Stomach (tissue), 19 donors: ENCODE measurements at places on chromosomes 2 and 18.

DNA sequence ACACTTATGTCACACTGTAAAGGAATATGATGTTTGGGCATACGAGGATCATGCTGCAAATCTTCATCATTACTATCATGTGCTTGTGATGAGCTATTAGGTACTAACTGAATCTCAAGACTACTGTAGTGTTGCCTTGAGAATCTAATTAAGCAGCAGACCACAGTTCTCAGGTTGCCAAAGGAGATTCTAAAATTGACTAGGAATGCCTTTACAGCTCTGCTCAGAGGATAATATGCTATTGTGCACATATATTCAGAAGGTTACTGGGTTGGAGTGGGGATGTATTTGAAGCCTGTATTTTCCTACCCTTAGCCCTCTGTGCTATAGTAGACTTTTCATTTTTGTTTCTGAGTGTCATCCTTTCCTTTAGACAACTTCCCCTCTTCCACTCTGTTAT is 175.1 kb downstream of the CDH19 start:
- no peak for DNase-seq

- no peak for DNase-seq
These were observed 398.6 kb upstream of the CDH7 start for GRCh38 chr18:65352186-65352585.

DNA sequence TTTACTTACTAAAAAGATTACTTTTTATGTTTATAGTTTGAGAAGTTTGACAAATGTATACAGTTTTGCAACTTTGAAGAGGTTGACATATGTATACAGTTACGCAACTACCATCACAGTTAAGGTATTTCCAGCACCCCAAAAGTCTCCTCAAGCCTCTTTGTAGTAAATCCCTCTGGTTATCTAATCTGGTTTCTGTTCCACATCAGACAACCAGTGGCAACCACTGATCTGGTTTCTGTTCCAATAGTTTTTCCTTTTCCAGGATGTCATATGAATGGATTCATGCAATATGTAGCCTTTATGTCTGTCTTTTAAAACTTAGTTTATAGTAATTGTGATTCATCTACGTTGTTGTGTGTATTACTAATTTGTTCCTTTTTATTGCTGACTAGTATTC is 23.5 kb downstream of the IFIH1 start:
- DNase-seq, result no peak

DNA sequence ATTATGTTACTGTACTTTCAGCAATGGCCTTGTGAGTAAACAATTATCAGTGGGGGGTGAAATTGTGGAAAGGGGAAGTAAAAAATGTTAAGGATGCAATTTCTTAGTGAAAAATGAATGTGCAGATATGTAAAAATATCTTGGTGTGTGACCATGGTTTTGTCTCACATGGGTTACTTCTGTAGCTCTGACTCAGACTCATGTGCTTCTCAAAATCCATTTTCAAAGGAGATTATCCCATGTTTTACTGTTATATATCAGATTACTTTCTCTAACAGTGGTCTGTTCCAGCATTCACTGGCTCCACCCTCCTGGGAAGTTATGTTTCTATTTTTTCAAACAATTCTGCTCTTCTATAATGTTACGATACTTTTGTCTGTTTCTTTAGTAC is 298.2 kb upstream of the COL3A1 start:
- no peak for DNase-seq

- no peak for DNase-seq
These were observed 32.2 kb upstream of the TRIB2 start for GRCh38 chr2:12684471-12684936.

- no peak for DNase-seq
These were observed 309.7 kb upstream of the LRRTM4 start for GRCh38 chr2:77831898-77832297.

DNA sequence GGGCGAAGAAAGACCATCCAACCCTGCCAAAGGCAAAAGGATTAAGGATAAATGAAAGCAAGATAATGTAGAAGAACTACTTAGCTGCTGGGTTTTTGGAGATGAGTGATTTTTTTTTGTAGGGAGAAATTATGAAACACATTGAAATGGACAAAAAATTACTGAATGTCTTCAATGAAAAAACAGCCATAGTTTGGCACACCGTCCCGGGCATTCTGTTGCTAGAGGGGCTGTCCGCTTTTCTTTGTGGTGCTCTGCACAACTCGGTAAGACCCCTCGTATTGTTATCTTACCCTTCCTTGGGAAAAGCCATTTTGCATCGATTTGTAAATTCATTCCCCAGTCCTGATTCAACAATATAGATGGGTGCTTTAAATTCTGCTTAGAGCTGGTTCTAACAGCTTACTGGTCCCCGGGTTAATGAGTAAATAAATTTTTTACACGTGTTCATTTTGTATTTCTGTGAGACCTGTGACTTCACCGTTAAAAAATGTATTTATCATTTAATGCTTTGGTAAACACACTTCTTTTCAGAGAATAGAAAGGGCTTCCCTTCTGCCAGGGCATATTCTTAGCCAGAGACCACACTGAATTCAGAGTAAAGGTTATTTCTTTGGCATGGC is 912 bp upstream of the LAPTM4A start:
- DNase-seq, result no peak

GRCh38 chr2:150282357-150282756 is 205.1 kb downstream of the RND3 start:
- DNase-seq, result no peak

- no peak for DNase-seq
These were observed 309.2 kb downstream of the NR4A2 start for GRCh38 chr2:156023229-156023869.

- DNase-seq, result no peak
These were observed 276.6 kb downstream of the PHLPP1 start for GRCh38 chr18:62991959-62992358.

DNA sequence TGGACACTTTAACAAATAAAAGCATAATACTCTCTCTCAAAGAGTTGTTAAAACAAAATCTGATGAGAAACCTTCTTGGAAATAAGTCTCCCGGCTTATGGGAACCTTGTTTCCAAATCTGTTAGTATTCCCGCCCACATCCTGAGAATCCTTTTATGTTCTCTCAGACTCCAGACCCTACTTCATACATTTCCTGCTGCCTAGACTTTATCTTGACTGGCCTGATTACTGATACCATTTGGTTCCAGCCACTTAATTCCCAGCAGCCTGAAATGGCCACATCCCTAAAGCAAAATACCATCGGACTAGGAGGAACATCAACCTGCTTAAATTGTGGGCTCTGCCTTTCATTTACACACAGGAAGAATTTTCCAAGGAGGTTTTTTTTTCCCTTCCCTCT is 79.1 kb upstream of the CYP1B1 start:
- no peak for DNase-seq

DNA sequence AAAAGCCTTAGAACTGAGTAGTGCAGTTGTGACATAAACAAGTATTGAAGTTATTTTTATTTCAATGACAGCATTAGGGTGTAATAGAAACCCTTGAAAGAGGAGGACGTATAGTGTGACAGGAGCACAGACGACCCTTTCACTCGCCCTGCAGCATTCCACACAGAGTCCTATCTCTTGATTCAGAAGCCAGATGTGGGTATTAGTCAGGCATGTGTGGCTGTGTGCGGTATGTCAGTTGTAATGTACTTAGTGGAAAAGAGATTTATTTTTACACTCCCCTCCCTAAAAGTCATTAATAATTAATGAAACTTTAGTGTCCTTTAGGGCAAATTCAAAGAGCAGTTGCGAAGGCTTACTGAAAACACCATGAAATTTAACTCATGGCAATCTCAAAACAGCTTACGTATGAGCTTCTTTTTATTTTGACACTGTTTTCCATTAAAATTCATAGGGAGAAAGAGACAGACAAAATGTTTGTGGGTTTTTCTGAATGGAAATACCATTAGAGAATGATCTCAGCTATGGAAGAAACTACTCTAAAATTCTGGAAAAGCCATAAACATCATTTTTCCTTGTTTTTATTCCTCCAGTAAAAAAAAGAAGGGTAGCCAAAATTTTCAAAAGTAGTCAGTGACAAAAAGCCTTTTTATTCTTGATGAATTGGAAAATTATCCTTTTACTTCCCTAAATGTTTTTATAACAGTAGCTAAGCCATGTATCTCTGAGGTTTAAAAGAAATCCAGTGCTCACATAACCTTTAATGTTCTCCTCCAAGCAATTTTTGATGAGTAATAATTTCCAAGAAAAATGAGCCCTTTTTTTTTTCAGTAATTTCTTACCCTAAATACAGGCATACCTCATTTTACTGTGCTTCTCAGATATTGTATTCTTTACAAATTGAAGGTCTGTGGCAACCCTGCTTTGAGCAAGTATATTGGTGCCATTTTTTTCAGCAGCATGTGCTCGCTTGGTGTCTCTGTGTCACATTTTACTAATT is 84.0 kb upstream of the DSEL start:
- no peak for DNase-seq

- peak; percentile 7 for DNase-seq
These were observed 77.0 kb downstream of the EDAR start for GRCh38 chr2:108911807-108912628.

DNA sequence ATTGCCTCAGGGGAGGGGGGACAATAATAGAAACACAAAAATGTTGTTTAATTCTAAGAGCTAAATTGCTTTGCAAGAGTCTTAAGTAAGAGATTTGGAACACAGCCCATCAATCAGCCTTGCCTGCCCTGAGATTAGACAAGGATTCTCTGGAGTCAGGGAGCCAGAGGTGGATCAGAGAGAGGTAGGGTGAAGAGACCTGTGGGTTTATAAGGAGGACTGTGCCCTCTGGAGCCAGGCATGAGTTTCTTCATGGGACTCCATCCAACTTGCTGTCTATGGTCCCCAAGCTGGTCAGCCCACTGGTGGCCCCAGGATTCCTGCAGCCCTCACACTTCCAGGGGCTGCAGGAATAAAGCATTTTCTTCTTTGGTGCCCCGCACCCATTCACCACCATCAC is 139.3 kb downstream of the ALK start:
- no peak for DNase-seq

DNA sequence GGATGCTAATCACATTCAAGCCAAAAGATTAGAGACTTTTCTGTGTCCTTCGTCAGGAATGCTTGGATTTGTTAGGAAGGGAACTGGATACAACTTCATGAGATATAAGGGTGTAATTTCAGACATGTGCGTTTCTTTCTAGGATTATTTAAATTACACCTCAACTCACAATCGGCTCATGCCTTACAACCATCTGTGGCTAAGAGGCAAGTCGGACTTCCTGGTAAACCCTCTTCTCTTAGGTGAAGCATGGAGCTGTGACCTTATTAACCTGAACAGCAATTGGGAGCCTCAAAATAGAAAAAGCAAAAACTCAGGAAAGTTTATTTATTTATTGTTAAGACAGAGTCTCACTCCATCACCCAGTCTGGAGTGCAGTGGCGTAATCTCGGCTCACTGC is 61.8 kb downstream of the SEMA4F start:
- no peak for DNase-seq

GRCh38 chr2:127655209-127656073 is 9.5 kb downstream of the GPR17 start:
- DNase-seq, result no peak

DNA sequence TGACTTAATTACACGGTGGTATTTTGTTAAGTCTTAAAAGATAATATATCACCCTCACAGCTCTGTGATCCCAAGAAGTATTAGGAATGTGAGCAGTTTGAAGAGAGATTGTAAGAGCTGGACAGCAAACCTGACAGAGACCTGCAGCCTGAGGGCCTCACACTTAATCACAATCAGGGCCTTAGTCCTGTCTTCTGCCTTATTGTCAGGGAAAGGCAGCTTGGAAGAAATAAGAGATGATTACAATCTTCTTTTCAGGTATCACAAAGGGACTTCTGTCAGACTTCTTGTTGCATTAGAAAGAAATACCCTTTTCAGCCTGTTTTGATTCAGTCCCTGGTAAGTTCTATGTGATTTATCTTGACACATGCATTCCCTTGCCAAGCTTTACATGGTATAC is 1433.8 kb upstream of the SLC39A10 start:
- DNase-seq, result no peak

DNA sequence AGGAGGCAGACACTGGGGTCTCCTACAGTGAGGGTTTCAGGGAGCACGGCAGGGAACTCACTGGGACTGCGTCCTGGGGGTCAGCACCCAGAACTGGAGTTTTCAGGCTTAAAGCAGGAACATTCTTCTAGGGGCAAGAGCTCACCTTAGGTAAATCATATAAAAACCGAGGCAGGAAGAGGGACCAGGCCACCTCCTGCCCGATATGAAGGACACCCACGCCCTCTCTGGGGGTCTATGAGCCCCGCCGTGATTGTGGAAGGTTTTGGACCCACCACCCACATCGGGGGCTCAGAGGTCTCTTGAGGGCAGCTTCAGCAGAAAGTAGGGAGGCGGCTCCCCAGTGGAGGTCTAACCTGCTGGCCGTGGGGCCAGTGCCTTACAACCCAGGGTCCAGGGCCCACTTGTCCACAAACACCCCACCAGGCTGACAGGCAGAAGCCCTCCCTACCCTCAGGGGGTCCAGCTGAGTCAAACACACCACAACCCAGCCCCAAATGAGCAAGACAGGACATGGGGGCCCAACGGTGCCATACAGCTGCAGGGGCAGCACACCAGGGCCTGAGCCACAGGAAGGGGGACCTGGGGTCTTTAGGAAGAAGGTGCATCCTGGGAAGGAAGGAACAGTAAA is 25.3 kb downstream of the CROCC2 start:
- peak; percentile 15 for DNase-seq

DNA sequence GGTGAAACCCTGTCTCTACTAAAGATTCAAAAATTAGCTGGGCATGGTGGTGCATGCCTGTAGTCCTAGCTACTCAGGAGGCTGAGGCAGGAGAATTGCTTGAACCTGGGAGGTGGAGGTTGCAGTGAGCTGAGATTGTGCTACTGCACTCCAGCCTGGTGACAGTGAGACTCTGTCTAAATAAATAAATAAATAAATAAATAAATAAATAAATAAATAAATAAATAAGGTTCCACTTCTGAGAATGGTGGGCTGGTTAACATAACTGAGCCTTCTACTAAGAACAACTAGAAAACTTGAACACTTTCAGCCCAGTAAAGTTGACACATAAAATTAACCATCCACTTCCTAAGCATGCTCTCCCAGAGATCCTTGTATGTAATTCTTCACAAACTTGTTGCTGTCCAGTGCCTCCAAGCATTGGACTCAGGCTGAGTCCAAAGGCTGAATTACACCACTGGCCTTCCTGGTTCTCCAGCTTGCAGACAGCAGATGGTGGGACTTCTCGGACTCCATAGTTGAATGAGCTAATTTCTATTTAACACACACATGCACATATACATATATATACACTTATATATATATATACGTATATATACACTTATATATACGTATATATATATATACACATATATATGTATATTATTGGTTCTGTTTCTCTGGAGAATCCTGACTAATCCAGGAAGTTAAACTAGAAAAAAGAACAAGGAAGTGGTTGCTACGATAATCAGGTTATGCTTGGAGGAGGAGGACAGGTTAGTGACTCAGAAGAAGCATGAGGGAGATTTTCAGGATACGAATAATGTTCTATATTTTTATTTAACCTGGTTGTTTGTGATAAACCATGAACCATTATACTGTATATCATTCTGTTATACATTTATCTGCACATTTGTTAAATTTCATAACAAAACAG is 348.8 kb downstream of the METTL4 start:
- DNase-seq, result no peak

- no peak for DNase-seq
These were observed 220.2 kb upstream of the SIX2 start for GRCh38 chr2:45229411-45229810.
